HepG2 (cell line): ENCODE measurements at places on chromosomes 6 and 20.

DNA sequence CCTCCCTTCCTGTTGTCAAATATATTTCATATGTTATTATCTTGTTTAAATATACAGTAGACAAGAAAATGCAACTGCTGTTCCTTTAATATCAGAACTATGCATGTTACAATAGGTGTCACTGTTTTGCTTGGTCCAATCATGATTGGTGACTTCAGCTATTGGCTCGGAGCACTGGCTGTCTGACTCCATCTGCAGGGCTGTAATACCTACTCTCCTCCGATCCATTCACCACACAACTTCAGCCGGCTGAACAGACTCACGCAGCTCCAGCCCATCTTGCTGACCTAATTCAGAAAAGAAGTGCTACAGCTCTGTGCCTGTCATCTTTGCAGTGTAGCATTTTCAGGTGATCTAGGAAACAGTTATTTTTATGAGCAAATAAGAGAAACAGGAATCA lies at the start of gene BTBD3:
BTBD3 (plus strand) TSS at position 231 of the 400 bp plus-strand sequence. CDS start 383 bp downstream, outside the sequence.
- DNase-seq: no peak

- no peak for DNase-seq
Observed at GRCh38 chr20:49725694-49726093, 12.0 kb upstream of the B4GALT5 start.

DNA sequence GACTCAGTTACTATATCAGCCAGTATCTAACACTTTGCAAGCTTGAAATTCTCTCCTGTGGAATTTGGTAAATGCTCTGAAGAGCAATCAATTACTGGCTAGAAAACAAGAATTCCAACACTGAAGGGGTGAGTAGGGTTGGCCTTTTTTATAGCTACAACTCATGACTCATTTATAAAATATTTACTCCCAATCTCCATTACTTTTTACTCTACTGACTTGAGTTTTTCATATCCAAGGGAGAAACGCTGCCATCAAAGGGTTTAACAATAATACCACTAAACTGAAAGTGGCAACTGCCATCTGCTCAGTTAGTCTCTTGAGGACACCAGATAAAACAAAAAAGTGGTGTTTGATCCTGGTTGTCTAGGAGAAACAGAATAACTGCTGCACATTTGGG lies 203.1 kb downstream of the UBE3D start:
- no peak for DNase-seq

GRCh38 chr20:48166082-48166835 lies 381.0 kb upstream of the SULF2 start:
- DNase-seq: no peak

DNA sequence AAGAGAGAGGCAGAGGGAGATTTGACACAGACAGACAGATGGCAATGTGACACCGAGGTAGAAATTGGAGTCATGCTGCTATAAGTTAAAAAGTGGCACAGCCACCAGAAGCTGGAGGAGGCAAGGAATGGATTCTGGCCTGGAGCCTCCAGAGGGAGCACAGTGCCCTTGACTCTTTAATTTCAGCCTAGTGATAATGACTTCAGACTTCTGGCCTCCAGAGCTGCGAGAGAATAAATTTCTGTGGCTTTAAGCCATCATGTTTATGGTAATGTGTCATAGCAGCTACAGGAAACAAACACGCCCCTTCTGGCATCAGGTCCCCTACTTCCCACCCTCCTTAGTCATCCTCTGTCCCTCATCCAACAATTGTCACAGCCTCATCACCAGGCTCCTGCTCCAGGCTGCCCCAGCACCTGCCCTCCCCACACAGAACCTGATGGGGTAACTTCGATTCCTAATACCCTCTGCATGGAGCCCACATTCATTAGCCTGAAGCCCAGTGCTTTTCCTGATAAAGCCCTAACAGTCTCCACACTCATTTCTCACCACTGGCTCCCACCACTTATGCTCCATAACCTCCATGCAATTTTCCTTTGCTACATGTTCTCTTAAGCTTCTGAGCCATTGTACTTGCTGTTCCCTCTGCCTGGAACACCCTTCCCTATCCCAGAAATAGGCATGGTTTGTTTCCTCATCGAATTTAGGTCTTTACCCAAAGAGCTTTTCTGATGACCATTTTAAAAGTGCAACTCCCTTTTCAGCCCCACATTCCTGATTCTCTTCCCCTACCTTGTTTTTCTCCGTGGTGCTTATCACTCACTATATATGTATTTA lies 69.7 kb upstream of the TOX2 start:
- DNase-seq: no peak

DNA sequence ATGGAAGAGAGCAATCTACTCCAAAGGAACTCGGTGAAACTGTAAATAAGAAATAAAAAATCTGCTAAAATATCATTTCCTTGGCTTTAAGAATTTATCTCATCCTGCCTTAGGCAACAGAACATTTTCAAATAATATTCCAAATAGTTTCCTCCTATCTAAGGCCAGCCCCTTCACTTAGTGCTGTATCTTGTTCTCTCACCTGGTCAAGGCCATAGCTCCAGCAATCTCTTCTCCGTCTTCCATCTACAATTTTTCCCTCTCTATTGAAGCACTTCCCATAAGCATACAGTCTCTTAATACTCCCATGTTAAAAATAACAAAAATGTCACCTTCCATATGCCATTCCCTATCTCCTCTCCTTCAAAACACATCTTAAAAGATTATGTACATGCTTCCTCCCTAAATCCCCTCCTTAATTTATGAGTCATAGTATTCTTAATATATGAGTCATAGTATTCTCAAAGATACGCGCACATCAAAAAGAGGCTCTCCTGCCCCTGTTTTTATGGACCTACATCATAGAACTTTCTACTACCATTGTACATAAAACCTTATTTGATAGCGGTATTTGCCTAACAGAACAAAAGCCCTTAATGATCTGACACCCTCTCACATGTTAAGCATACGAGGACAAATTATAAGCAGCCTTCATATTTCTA lies 146.9 kb downstream of the PDE10A start:
- no peak for DNase-seq

GRCh38 chr6:49806145-49806544 lies 19.1 kb upstream of the PGK2 start:
- no peak for DNase-seq

- DNase-seq: no peak
Observed at GRCh38 chr20:62241506-62241905, 3.2 kb downstream of the OSBPL2 start.

GRCh38 chr6:81792826-81793225 lies 40.3 kb upstream of the TENT5A start:
- DNase-seq: no peak

GRCh38 chr20:50121858-50122271 lies 8.9 kb upstream of the UBE2V1 start:
- DNase-seq: no peak

GRCh38 chr6:14728396-14729024 lies 517.4 kb upstream of the JARID2 start:
- DNase-seq: no peak

DNA sequence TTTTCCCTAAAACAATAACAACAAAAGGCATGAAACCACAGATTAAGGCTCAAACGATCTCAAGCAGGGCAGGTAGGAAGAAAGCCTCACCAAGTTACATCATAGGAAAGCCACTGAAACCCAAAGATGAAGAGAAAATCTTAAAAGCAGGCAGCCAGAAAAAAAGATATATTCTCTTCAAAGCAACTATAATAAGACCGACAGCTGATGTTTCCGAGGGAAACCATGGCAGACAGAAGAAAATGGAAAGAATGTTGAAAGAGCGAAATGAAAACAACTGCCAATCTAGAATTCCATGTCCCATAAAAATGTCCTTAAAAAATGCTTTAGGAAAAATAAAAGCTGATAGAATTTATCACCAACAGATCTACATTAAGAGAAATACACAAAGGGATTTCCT lies 161.5 kb upstream of the THBS2 start:
- no peak for DNase-seq

DNA sequence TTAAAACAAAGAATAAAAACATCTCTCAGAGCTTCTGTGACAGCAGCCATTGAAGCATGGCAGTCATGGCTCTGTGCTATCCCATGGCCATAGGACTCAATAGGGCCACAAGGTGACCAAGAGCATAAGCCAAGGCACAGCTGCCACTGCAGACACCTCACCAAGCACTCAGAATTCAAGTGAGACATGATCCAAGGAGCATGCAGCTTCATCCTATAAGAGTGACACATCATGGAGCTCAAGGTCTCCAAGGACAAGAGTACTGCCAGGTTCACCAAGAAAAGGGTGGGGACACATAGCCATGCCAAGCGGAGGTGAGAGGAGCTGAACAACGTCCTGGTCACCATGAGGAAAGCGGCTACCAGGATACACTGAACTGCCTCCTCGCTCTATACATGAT lies 53.0 kb downstream of the RCAN2 start:
- DNase-seq: no peak

- no peak for DNase-seq
Observed at GRCh38 chr6:169288591-169288990, 34.9 kb upstream of the THBS2 start.

GRCh38 chr6:14472986-14473337 lies 355.4 kb downstream of the CD83 start:
- DNase-seq: no peak

GRCh38 chr20:7924692-7925091 lies 15.6 kb downstream of the HAO1 start:
- DNase-seq: peak; percentile 33

GRCh38 chr6:121365536-121366521 lies 31.5 kb upstream of the TBC1D32 start:
- DNase-seq: no peak

DNA sequence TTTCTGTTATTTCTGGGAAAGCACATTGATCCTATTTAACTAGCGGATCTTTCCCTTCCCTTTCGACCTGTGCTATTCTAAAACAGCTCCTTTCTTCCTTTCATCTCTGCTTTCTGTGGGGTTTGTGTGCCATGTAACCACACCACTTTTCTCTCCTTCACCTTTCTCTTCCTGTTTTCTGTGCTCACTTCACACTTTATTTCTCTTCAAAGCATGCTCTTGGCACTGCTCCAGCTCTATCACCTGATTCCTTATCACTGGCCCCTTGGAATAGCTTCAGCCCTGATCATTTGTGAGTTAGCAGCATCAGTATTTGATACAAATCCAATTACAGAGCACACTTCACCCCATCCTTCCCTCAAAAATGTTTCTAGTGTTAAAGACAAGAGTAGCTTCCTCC lies 8.1 kb upstream of the METTL24 start:
- DNase-seq: no peak

GRCh38 chr6:50539447-50539846 lies 173.9 kb upstream of the TFAP2D start:
- no peak for DNase-seq

GRCh38 chr20:40583205-40583604 lies 105.8 kb downstream of the MAFB start:
- no peak for DNase-seq

GRCh38 chr6:14506656-14507246 lies 389.2 kb downstream of the CD83 start:
- DNase-seq: no peak

DNA sequence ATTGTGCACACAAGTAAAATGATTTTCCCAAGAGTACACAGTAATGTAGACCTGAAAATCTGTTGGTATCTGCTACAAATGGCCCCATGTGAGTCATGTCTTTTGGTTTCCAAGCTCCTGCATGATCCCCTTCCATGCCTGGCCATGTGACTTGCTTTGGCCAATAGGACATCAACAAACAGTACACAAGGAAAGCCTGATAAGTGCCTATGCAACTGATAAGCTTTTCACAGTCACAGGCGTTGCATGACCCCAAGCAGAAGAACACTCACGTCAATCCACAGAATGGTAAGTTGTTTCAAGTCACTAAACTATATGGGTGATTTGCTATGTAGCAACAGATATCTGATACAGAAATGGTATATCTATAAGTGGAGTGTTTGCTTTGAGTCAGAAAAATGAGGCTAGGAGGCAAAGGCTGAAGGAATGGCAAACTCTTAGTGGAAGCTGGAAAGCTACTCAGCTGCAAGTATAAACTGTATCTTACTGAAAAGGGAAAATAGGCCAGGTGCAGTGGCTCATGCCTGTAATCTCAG lies 160.1 kb upstream of the BEND3 start:
- no peak for DNase-seq

DNA sequence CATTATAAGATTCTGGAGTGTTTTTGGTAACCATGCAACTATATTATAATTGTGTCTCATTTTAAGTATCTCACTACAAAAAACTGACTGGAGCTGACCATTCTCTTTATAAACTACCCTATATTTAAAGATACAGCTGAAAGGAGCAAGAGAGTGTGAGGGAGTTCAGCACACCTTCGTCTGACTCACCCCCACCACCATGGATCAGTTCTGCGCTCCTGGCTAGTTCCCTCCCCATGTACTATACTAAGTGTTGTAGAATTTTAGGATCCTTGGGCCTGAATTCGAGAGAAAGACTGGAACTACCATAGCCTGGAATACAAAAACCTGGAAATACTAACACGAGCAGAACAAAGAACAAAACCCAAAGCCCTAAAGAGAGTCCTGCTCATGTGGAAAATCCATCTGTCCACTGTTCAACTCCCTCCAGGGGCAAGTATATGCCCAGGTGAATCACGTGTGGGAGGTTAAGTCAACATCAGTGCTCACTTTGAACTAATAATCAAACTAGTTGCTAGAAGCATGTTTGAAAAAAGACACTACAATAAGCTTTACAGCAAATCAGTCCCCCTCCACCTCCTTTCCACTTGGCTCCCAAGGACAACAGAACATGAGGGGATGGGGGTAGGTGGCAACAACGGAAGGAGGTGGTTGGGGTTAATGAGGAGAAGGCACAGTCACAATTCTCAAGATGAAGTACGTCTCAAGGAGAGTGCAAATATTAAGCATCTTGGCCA lies 46.8 kb downstream of the ELOVL5 start:
- peak; percentile 87 for DNase-seq

- DNase-seq: no peak
Observed at GRCh38 chr6:11770546-11771466, 7.8 kb downstream of the ADTRP start.

GRCh38 chr20:3998998-3999397 lies 16.4 kb downstream of the RNF24 start:
- DNase-seq: no peak

GRCh38 chr6:40779409-40779808 lies 192.2 kb upstream of the LRFN2 start:
- DNase-seq: no peak

DNA sequence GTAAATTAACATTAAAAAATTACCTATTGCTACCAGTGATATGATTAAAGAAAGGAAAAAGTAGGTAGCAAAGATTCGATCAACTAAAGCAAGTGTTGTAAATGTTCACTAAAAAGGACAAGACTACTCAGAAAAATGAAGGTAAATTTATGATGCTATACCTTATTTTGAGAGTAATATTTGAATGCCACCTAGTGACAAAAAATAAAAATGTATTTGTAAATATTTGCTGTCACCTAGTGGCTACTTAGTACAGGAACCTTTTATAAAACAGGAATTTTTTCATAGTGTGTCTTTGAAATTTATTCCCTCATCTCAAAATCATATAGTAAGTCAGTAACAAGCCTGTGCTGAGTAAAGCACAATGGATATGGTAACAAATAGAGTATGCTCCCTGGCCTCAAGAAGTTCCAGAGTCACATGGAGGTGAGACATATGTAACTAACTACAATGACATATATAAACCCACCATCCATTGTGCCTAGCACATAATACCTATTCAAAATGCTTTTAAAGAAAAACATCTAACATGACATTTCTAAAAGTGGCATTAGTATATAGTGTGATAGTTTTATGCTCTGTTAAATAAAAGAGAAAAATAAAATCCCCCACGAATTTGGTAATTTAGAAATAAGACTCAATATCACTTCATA lies 193.1 kb upstream of the SIM1 start:
- DNase-seq: no peak
